Nephron progenitor cell (in vitro differentiated cells): ENCODE measurements at places on chromosomes 2 and 18.
A peak's percentile ranks its signal among the peaks of the same experiment; 100 is the strongest.

DNA sequence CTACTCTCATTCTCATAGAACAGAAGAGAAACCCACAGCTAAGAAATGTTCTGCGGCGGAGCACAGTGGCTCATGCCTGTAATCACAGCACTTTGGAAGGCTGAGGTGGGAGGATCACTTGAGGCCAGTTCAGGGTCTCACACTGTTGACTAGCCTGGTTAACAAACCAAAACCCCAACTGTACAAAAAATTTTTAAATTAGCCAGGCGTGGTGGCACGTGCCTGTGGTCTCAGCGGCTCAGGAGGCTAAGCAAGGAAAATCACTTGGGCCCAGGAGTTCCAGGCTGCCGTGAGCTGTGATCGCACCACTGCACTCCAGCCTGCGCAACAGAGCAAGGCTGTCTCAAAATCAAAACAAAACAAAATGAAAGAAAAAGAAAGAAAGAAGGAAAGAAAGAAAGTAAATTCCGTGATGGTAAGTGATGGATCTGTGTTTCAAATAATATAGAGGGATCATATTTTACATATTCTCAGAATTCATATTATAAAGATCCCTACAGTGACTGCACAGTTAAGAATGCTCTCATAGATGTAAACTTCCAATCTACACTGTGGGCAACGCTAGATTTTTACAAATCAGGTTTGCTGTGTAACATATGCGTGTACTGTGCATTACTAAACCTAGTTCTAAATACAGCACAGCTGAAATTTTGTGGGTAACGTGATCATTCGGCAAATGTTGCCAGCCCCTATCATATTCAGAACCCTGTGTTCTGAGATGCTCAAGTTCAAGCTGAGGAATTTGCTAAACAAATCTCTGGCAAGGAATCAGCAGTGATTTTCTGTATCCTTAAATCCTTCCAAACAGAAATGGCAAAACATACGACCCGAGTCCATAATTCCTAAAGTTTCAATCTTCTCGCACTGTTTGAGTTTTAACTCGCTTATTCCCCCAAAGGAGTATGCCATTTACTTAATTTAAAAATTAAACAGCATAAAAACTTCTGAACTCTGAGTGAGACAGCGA, 1.2 kb upstream of the RAB12 start:
- DNase-seq, result no peak

DNA sequence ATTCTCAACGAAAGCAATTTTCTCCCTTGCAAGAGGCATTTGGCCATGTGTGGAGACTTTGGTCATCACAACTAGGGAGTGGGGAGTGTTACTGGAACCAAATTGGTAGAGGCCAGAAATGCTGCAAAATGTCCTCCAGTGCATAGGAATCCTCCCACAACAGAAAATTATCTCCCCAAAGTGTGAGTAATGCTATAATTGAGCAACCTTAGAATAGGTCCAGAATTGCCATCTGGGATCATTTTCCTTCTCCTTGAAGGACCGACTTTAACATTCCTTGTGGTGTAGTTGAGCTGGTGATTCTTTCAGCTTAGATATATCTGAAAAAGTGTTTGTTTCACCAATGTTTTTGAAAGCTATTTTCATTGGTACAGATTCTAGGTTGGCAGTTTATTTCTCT, 111.2 kb upstream of the SMIM21 start:
- DNase-seq, result no peak

GRCh38 chr18:62655520-62656219, 59.7 kb upstream of the PHLPP1 start:
- DNase-seq, result no peak

DNA sequence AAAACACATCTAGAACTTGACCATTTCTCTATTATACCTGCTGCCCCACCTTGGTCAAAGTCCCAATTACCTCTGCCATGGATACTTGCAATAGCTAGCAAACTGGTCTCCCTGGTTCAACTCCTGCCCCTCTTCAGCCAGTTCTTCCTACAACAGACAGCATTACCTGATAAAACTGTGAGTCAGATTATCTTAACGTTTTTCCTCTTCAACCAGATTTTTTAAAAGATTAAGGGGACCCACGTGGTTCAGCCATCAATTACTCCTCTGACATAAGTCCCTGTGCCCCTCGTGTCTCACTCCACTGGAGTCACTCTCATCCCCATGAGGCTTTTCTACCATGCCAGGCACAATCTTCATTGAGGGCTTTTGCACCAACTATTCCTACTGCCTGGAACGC, 5.3 kb upstream of the ARHGAP15 start:
- no peak for DNase-seq

DNA sequence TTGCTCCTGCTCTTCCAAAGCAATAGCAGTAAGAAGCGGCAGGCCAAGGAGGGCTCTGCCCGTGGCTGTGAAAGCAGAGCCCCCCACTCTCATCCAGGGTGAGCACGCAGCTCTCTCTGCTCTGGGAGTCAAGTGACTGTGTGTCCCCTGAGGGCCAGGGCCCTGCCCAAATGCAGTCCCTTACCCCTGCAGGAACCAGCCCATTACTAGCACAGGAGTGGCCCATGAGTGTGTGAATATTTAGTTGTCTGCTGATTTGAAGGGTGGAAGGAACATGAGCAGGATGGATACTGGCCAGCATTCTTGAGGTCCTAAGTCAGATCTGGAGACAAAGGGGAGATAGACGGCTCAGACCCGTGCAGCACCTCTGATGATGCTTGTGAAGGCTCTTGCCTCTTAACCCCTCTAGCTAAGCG, 69.7 kb upstream of the FOSL2 start:
- no peak for DNase-seq

DNA sequence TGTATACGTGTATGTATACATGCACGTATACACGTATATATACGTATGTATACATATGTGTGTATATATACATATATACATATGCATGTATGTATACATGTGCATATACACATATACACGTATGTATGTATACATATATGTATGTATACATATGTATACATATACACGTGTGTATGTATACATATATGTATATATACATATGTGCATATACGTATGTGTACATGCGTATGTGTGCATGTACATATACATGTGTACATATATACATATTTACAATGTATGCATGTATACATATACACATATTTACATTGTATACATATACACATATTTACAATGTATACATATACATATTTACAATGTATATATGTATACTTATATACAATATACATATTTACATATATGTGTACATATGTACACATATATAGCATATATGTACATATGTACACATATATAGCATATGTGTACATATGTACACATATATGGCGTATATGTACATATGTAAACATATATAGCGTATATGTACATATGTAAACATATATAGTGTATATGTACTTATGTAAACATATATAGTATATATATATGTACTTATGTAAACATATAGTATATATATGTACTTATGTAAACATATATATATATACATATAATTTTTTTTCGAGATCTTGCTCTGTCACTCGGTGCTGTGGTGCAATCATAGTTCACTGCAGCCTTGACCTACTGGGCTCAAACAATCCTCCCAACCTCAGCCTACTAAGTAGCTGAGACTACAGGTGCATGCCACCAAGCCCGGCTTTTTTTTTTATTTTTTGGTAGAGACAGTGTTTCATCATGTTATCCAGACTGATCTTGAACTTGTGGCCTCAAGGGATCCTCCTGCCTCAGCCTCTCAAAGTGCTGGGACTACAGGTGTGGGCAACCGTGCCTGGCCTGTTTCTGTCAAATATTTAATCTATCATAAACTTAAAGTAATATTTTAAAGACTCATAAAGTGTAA, 23.2 kb downstream of the COBLL1 start:
- DNase-seq, result no peak

- DNase-seq, result no peak
Measured at GRCh38 chr2:190529486-190530247, 4.9 kb downstream of the NEMP2 start.

DNA sequence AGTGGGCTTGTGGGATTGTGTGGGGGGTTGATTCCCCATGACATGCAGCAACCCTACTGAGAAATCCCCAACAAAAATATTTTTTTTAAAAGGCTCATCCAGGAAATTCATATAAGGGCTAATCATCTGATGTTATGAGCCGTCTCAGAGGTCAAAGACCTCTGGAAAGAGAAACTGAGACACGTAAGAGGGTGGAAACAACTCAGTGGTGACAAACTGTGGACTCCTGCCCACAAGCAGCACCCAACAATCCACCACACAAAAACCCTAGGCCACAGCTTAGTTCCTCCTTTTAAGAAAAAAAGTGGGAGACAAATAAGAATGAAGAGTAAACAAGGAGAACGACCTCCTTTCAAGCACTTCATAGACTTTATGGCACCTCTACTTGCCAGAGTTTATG, 1096.1 kb upstream of the NRXN1 start:
- no peak for DNase-seq

DNA sequence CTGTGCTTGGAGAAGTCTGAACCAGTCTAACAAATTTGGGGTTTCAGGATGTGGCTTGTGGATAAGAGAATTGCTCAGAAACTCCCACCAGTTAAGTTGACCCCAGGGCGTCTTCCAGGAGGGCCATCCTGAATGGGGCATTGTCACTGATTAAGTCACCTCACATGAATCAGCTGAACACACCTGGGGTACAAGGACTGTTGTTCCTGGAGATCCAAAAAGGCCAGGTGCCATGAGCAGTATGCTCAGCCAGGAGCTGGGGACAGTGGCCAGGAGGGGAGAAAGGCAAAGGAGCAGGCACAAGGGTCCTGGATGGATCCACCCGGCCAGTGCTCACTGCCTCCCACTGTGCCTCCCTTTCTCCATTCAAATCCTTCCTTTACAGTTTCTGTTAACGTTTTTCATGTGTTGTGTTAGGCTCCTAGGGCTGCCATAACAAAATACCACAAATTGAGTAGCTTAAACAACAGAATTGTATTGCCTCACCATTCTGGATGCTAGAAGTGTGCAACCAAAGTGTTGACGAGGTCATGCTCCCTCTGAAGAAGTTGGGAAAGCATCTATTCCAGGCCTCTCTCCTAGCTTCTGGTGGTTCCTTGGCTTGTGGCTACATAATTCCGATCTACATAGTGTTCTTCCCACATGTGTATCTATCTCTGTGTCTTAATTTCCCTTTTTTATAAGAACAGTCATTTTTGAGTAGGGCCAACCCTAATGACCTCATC, 33.4 kb downstream of the TRABD2A start:
- DNase-seq, result no peak

DNA sequence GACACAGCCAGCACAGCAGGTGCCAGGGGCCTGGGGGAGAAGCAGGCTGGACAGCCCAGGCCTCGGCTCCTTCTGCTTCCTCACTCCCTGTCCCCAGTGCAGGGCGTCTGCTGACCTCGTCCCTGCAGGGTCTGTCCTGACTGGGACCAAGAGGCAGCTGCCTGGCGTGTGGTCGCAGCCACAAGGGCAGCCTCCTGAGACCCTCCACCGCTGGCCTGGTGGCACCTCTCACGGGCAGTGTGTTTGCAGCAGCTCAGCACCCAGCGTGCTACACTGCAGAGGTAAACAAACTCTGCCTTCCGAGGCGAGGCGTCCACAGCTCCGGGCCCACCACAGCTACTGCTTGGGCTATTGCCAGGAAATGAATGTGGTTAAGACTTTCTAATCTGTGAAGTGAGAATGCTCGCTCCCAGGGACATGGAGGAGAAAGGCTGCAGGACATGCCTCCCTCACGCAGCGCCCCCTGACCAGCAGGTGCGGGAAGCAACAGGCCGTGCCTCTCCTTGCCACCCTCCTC, 46.1 kb upstream of the HPCAL1 start:
- DNase-seq, result no peak

- DNase-seq, result no peak
Measured at GRCh38 chr2:203914546-203915182, 21.9 kb upstream of the ICOS start.

- no peak for DNase-seq
Measured at GRCh38 chr2:47004905-47005495, 89.4 kb upstream of the MCFD2 start.

GRCh38 chr2:219109471-219109870, 48.8 kb upstream of the IHH start:
- DNase-seq, result no peak

DNA sequence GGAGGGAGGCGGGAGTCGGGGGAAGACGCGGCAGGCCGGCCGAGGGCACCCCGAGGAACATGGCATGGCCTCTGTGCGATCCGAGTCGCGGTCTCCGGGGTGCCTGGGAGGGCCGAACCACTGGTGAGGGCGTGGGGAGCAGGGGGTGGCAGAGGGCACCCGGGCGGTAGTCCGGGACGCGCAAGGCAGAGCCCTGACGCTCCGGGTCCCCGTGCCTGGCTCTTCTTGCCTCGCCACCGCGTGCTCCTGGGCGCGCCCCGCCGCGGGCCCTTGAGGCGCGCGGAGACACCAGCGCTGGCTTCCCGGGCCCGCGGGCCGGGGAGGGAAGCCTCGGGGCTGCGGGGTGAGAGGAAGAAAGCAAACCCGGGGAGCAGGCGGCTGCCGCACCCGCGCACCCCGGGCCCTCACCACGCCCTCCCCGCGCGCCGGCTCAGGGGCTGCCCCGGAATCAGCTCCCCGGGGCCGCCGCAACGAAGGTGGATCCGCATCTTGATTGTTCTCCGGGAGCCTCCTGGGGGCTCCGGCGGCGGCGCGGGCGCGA, 4.3 kb downstream of the SOX11 start:
- DNase-seq, result peak; percentile 50

DNA sequence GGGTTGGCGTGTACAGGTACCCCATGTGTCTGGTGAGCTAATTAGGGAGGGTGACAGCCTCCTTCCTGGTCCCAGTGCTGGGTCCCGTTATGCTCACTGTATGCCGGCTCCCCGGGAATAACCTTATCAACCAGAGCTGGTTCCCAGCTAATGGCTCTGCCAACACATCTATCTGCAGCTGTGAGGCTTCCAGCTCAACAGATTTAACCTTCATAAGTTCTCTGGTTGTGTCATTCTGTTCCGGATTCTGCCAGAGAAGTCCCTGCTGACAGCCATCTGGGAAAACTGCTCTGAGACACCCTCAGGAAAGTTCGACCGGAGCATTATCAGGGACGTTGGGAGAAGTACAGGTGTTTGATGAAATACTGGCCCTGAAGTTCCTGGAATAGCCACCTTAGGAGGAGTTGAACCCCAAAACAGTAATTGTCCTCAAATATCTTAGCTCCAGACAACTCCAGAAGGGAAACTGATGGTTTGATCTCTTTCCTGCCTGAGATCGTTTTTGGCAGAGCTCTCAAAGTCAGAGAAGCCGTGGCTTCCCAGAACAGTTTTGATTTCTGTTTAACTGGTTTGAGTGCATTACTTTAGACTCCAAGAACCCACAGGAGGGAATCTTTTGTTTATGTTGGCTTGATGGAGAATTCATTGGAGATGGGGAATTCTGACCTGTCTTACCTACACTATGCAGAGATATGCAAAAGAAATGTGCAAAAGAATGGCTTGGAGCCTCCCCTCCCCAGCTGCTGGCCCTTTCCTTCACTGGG, 39.4 kb upstream of the TXNDC2 start:
- no peak for DNase-seq
